Left lobe of liver (tissue), 2 donors: ENCODE measurements at places on chromosomes 6 and 20. TPM values are rescaled to one million over a fixed set of nuclear protein-coding genes. Genes with fewer than 3 reads are reported as not detected.

GRCh38 chr6:108996208-108996607 lies 98.4 kb downstream of the SESN1 start:
- no peak for DNase-seq

DNA sequence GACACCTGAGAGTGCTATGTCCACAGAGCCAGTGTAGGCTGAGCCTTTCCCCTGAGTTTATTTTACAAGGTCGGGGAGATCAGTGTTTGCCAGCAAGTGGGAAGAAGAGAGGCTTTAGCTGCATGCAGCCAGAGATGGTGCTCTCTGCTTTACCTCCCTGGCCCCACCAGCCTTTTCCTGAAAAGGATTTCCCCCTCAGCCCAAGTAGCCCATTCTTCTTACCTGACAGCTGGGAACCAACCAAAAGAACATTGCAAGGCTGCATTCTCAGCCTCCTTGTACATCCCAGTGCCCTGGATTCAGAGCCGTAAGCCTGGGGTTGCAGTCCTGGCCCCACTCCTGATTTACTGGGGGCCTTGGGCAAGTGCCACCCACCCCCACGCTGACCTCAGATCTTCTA lies 16.9 kb downstream of the SNPH start:
- DNase-seq, result no peak

DNA sequence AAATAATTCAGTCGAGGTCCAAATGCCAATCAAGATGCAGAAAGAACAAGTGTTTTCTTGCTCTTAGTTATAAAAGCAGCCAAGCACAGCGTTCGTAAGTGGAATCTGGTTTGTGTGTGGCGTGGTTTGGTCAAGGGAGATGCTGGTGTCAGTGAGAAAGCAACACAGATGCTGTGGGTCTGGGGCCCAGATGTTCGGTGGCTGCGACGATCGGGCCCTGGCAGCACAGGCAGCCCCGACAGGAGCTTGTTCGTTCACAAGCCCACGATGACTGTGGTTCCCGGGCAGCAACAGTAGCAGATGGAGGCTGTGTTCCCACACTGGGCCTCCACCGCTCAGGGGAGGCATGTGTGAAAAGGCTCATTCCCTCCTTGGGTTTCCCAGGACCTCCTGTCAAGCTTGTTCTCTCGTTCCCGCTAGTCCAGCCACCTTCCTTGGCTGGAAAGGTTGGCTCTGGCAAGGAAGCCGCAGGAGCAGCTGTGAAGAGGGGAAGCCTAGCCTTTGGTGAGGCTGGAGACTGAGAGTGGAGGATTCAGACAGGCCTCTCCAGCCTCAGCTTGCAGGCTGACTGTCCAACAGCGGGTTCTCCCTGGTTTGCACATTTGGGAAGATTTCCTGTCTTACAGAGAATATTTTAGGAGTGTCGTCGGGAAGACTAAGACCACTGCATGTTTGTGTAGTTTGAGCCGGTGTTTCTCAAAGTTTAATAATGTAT lies 304.7 kb downstream of the QKI start:
- DNase-seq, result no peak

Gene CPNE5
- total RNA-seq, result 0.25 TPM
